ENCODE measurements at places on chromosomes 4 and X.

DNA sequence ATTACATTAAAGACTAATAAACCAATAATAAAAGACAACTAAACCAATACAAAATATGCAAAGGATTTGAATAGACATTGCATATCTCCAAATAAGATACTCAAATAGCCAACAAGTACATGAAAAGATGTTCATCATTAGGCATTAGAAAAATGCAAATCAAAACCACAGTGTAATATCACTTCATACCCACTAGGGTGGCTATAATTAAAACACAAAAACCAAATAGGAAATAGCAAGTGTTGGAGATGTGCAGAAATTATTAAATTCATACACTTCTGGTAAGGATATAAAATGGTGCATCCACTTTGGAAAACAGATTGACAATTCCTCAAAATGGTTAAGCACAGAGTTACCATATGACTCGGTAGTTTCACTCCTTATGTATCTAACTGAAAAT, 860.8 kb upstream of the DIAPH2 start:
- DNase-seq = no peak

- DNase-seq = no peak
Measured at GRCh38 chrX:42992199-42992943, 214.4 kb upstream of the PPP1R2C start.

- DNase-seq = no peak
Measured at GRCh38 chr4:82696117-82696860, 102.3 kb downstream of the SCD5 start.

DNA sequence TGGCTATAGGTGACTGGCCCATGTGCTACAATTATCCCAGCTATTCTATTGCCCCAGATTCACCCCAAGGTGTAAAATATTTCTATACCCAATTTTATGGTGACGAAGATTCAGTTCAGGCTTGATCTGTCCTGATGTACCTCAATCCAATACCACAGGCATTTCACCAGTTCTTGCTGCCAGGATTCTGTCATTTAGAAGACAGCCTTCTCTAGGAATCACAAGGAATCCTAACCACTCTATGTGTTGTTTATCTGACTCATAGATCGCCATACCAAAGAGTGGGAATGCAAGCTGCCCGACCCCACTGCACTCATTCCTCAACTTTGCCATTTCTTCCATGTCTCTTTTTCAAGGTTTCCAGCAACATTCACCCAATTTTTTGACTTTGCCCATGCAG, 355.0 kb upstream of the EMCN start:
- DNase-seq = no peak

- no peak for DNase-seq
Measured at GRCh38 chrX:69238114-69238886, 73.0 kb upstream of the PJA1 start.

GRCh38 chr4:154658680-154659405, 46.4 kb upstream of the FGG start:
- DNase-seq = no peak

GRCh38 chr4:81287101-81287500, 72.1 kb upstream of the PRKG2 start:
- DNase-seq = no peak

DNA sequence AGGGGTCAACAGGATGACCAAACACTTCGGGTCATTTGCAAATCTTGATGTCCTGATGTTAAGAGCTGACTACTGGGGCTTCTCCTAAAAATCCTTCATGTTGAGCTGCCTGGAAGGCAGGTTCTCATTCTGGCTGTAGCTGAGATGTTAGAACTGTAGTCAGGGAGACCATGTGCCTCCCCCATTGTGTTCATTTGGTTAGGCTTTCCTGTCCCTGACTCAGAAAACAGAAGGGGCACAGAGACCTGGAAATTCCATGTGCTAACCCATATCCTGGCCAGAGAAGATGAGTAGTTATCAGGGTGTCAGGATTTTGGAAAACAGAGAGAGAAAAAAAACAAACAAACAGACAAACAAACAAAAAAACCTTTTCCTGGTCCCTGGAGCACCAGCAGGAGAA, 177.5 kb downstream of the AR start:
- no peak for DNase-seq

- no peak for DNase-seq
Measured at GRCh38 chr4:71294301-71294700, 44.5 kb upstream of the SLC4A4 start.

DNA sequence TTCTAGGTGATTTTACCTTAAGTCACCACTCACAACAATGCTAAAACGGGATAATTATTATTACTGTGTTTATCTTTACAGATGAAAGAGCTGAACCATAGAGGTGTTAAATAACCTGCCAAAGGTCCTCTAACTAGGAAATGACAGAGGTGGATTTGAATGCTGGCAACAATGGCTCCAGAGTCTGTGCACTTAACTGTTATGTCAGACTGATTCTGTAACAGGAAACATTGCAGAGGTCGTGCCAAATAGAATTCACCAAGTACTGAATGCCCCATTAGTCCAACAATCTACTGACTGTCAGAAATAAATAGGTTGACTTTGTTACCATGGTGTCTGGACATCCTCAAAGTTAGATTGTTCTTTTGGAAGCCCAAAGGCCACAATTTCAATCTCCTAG, 20.9 kb upstream of the USP27X start:
- DNase-seq = no peak

GRCh38 chr4:18934197-18934596, 912.6 kb upstream of the LCORL start:
- no peak for DNase-seq

DNA sequence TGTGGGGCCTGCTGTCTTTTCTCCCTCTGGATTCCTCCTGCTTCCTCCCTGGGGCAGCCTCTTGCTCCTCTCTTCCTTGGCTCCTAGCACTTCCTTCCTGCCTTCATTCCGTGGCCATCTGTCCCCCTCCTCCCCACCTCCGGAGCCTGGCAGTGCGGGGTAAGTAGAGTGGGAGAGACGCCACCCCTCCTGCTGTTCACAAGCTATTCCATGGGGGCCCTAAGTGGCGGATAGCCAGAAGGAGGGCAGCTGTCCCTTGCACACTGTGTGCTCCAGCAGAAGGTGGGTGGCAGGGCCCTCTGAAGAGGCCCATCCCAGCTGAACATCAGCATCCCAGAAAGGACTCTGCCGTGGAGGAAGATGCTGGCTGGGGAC, 27.4 kb downstream of the CCNQ start:
- no peak for DNase-seq

GRCh38 chr4:26139310-26139924, 181.4 kb upstream of the RBPJ start:
- no peak for DNase-seq

GRCh38 chr4:77922158-77923094, 59.8 kb downstream of the MRPL1 start:
- no peak for DNase-seq

DNA sequence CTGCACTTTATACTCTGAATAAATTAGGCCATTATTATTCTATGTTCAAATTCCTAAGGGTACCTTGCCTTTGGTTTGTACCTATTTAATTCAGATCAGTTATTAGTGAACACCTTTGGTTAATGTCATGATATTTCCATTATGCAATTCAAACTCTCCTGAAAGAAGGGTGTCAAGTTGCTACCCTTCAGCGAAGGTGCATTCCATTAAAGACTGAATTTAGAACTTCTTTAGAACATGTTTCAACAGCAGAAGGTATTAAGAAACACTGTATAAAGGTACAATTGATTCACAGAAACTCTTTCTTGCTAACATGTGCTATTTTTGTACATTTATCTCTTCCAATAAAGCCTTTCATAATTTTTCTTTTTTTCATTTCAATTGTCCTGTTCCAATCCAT, 1545.4 kb upstream of the PCDH10 start:
- DNase-seq = no peak

- DNase-seq = no peak
Measured at GRCh38 chr4:84324303-84325245, 174.5 kb downstream of the NKX6-1 start.

GRCh38 chrX:128769495-128769894, 717.3 kb upstream of the ACTRT1 start:
- DNase-seq = no peak

DNA sequence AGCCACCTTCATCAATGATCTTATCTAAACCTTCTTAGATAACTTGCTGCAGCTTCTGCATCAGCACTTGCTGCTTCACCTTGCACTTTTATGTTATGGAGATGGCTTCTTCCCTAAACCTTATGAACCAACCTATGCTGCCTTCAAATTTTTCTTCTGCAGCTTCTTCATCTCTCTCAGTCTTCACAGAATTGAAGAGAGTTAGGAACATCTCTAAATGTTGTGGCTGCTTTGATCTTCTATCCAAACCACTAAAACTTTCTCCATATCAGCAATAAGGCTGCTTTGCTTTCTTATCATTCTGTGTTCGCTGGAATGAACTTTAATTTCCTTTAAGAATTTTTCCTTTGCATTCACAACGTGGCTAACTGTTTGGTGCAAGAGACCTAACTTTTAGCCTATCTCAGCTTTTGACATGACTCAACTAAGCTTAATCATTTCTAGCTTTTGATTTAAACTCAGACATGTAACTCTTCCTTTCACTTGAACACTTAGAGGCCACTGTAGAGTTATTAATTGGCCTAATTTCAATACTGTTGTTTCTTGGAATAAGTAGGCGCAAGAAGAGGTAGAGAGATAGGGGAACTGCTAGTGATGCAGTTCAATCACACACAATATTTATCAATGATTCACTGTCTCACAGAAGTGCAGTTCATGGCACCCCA, 36.1 kb upstream of the CORIN start:
- no peak for DNase-seq

GRCh38 chr4:83262682-83263081, 21.9 kb downstream of the COQ2 start:
- no peak for DNase-seq

DNA sequence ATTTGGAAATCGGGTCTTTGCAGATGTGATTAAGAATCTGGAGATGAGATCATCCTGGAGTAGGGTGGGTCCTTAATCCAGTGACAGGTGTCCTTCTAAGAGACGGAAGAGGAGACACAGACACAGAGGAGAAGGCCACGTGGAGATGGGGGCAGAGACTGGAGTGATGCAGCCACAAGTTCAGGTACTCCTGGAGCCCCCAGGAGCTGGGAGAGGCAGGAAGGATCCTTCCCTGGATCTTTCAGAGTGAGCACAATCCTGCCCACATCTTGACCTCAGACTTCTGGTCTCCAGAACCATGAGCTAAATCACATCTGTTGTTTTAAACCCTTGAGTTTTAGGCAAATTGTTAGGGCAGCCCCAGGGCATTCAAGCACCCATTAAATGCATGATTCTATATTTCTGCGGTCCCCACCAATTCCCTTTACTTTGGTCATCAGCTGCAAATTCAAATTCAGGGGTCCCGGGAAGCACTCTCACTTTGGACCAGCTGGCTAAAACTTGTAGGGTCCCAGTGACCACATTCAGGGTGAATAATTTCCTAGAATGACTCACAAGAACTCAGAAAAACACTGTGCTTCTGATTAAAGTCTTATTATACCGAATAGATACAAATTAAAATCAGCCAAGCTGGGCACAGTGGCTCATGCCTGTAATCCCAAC, 12.8 kb upstream of the AKAP17A start:
- DNase-seq = no peak

DNA sequence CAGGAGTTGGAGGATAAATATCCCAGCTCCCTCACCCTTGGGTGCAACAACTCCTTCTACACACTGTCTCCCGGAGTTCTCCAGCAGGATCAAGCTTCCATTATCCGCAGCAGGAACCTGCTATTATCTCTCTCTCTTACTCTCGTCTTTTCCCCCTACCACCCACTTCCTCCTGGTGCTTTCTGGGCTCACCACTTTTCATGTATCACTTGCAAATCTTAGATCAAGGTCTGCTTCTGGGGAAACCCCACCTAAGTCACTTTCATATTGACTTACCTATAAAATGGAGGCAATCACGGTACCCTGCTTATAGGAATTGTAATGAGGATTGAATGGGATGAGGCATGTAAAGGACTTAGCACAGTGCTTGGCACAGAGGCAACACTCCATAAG, 589.5 kb downstream of the BCOR start:
- DNase-seq = peak; percentile 10

GRCh38 chrX:123920105-123920785, 41.3 kb upstream of the STAG2 start:
- DNase-seq = no peak

- DNase-seq = no peak
Measured at GRCh38 chr4:105179539-105180401, 33.1 kb downstream of the TET2 start.

DNA sequence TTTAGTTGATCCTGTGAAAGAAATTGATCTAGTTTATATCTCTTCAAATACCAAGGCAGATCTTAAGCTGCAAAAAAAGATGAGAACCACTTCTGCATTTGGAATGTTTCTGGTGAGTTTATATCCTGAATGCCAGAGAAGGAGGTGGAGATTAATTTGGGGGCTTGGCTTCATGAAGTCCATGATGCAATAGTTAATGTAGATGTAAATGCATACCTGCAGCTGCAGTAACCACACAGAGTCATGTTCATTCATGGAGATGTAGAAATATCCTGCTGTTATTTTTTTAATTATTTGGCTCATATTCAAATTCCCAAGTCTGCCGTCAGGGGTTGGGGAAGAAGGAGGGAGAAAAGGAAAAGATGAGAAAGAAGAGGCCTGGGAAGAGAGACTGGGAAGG, at the start of gene SULT1E1:
TSS of gene SULT1E1 (minus strand) at position 94 of the 400 bp plus-strand sequence. CDS start 2,501 bp downstream, outside the sequence.
- DNase-seq = no peak

DNA sequence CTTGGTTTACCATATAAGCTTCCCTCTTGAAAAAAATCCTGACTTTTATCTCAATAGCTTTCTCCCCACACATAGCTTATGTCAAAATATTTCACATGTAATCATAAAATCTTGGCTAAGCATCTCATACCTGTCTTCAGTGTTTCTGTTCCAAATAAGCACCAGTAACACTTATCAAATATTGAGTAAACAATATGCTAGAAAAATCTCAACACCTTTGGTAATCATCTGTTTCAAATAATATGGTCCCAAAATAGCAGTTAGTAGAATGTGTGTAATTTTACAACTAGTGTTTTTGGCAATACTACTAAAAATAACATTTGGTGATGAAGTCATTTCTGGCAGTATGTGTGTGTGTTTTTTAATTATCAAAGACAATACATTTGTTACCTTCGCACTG, 2138.2 kb downstream of the PCDH7 start:
- no peak for DNase-seq

- no peak for DNase-seq
Measured at GRCh38 chrX:28552322-28552721, 34.9 kb upstream of the IL1RAPL1 start.

- no peak for DNase-seq
Measured at GRCh38 chr4:3706111-3706511, 60.1 kb upstream of the ADRA2C start.

GRCh38 chr4:164027805-164028204, 533.3 kb downstream of the TMA16 start:
- no peak for DNase-seq

DNA sequence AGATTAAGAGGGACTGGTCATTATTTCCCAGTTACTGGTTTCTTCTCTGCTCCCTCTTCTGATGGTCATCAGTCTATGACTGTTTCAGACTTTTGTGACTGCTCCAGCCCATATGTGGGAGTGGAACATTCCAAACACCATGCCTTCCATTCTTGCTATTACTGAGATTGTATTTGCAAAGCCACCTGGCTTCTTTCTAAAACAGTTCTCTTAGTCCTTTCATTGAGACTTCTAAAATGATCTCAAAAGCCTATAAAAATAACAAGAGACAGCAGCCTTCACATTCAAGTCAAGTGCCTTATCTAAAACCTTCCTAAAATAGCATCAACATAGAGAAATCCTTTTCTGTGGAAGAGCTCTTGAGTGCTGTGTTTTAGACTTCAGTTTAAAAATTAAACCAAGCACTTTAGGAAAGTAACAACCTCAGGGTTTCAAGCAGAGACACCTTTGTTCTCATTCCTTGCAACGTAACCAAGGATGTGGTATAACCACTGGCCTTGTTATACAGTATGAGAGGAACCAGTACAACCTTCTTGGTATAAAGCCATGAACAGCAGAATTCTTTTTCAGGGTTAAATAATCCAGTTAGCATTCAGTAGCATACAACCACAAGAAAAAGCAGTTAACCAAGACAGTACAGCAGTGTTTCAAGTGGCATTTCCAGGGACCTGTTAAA, 97.1 kb downstream of the NFKB1 start:
- DNase-seq = peak; percentile 59

All from CD4-positive, alpha-beta T cell treated with Interleukin-6 at 100 ng/mL for 8 hours (primary cell).